Psoas muscle (tissue), 8 donors: ENCODE measurements at places on chromosomes 7 and 10.

- DNase-seq = no peak
These were observed 262.7 kb downstream of the CTNNA3 start for GRCh38 chr10:67433276-67433675.

- DNase-seq = no peak
These were observed 38.7 kb downstream of the FAM241B start for GRCh38 chr10:69668721-69669120.

DNA sequence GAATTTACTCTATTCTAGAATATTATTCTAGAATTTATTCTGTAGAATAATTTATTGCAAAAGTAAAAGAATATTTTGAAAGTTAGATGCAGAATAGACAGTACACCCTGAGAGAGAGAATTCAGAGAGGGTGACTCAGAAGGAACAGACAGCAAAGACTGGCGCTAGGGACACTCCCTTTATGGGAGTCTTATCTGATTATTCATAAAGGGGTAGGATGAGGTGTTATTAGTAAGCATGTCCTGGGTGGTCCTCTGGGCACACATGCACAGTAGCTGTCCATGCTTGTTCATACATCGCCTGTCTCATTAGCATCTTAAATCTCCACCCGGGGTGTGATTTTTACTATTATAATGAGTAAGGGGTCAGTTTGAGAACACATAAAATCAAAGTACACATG is 100.1 kb downstream of the XPNPEP1 start:
- DNase-seq = no peak

DNA sequence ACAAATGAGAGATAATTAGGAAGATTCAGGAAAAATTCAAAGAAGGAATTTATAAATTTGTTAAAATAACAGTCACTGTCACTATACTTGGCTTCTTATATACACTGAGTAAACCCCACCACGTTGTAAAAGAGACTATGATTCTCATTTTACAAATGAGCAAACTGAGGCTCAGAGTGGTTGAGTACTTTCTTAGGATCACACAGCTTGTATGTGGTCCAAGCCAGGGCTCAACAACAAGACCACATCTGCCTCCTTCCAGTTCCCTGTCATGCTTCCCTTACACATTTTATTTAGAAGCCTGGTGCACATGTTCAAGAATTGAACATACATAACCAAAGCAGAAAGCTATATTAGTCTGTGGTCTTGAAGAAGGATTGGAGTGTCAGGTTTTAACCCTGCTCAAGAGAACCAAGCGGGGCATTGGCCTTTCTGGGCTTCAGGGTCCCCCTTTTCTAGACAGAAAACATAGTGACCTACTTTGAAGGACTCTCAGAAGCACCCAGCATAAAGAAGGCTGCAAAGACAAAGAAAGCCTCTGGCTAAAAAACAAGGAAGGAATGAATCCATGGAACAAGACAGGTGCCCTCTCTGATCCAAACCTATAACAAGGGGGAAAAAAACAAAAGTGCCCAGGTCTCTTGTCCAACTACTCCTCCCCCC is 846 bp downstream of the MRLN start:
- DNase-seq = no peak

DNA sequence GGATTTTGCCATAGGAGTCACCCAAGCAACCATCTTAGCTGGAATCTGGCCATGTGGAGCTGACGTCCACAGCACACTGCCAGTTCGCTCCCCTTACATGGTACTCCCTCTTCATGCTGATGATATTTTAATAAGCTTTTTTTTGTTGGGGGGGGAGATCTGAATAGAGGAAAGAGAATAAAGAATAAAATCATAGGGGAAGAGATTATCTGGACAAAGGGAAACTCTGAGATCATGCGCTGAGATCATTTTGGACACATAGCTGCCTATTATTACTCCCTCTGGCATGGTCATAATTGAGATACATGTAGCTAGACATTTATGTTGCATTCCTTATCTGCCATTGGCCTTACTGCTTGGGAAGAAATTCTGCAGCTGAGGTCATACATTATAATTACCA is 282.7 kb downstream of the HTR7 start:
- no peak for DNase-seq

GRCh38 chr10:47195274-47195885 is 104.6 kb upstream of the GDF10 start:
- DNase-seq = no peak

- DNase-seq = no peak
These were observed 6.9 kb downstream of the RET start for GRCh38 chr10:43083764-43084163.

DNA sequence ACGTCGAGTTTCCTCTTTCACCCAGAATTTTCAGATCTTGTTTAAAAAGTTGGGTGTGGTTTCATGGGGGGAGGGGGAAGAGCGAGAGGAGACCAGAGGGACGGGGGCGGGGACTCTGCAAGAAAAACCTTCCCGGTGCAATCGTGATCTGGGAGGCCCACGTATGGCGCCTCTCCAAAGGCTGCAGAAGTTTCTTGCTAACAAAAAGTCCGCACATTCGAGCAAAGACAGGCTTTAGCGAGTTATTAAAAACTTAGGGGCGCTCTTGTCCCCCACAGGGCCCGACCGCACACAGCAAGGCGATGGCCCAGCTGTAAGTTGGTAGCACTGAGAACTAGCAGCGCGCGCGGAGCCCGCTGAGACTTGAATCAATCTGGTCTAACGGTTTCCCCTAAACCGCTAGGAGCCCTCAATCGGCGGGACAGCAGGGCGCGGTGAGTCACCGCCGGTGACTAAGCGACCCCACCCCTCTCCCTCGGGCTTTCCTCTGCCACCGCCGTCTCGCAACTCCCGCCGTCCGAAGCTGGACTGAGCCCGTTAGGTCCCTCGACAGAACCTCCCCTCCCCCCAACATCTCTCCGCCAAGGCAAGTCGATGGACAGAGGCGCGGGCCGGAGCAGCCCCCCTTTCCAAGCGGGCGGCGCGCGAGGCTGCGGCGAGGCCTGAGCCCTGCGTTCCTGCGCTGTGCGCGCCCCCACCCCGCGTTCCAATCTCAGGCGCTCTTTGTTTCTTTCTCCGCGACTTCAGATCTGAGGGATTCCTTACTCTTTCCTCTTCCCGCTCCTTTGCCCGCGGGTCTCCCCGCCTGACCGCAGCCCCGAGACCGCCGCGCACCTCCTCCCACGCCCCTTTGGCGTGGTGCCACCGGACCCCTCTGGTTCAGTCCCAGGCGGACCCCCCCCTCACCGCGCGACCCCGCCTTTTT is at the start of gene VIM:
VIM (plus strand) TSS at position 151 of the 925 bp plus-strand sequence. CDS start 1,182 bp downstream, outside the sequence.
- DNase-seq = peak; percentile 92

GRCh38 chr7:103525937-103526336 is 79.9 kb upstream of the SLC26A5 start:
- no peak for DNase-seq

DNA sequence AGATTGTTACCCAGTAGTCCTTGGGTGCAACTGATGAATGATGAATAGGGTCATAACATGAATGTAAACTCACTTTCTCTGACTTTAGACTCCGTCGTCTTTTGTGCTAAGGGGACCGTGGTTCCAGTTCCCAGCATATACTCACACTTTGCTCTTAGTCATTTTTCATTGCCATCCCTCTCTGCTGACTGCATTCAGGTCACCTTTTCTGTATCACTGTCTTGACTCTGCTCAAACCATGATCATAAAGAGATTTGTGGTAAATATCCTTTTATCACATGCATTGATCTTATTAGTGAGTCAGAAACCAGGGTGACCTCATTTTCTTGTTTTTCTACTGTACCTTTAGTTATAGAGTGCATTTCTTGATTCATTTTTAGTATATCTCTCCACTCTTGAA is 141.1 kb upstream of the AGR3 start:
- no peak for DNase-seq

GRCh38 chr10:124622158-124622557 is 122.0 kb downstream of the FAM53B start:
- DNase-seq = no peak

- peak; percentile 39 for DNase-seq
These were observed 5.4 kb upstream of the ZFYVE27 start for GRCh38 chr10:97731346-97732051.

DNA sequence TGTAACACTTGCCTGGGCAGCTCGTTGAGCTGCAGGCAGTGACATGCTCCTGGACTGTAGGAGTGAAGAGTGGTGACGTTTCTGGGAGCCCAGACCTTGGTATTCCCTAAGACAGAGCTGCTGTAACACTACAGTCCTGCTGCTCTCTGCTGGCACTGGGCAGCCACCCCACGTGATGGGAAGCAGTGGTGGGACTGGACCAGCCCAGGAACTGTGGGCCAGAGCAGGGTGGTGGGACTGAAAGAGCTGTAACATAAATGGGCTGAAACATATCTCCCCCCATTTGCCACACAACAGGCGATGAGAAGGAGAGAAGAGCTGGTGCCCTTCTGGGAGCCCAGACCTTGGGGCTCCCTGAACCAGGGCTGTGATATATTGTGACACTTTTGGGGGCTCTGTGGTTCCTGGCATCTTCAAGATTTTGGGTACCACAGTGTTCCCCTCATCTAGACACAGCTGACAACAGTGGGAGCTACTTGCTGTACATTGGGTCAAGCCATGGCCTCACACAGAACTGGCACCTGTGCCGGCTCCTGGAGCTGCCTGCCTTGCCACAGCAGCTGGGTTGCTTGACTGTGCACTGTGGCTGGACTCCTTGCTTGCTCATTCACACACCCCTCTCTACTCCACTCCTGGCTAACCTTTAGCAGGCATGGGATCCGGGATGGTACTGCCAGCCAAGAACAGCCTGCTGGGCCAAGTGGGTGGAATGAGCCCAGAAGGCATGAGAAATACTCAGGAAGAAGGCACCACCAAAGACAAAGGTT is 161.3 kb upstream of the PCDH15 start:
- no peak for DNase-seq

DNA sequence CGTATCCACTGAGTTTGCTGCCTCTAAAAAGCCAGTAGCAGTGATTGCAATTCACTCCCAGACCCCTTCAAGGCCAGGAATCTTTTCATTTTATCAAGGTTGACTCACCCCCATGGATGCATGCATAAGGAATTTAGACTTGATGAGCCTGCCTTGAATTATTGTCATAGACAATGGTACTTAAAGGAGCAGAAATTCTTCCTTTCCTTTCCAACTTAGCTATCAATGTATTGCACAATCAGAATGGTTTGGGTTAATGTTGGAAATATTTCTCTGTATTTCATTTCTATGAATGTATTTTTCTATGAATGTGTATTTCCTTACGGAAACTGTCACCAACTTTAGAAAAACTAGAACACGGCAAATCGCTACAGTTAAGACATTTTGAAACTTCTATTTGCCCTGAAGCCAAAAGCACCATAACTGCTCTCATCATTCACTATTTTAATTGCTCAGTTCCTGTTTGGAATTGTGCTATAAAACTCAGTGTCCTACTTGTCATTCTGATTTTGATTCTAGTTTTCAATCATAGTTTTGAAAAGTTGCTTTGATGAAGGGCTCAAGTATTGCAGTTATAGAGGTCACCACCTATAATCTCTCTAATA is 355.7 kb upstream of the AKR1E2 start:
- no peak for DNase-seq

GRCh38 chr7:157022681-157023588 is 12.5 kb upstream of the MNX1 start:
- DNase-seq = no peak

DNA sequence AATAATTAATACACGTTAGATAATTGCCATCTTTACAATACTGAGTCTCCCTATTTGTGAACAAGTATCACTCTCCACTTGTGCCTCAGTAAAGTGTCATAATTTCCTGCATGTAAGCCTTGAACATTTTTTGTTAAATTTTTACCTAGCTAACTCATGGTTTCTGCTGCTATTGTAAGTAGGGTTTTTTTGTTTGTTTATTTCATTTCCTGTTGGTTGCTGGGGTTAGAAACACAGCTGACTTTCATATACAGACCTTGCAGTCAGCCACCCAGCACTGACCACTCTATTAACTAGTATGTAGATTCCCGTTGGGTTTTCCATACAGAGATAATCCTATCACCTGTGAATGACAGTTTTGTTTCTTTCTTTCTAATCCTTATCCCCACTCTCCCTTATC is 133.3 kb downstream of the MPP7 start:
- no peak for DNase-seq

- DNase-seq = peak; percentile 71
These were observed 69.0 kb downstream of the TNRC18 start for GRCh38 chr7:5354460-5355232.

GRCh38 chr10:55870186-55870585 is 490.9 kb downstream of the ZWINT start:
- no peak for DNase-seq

DNA sequence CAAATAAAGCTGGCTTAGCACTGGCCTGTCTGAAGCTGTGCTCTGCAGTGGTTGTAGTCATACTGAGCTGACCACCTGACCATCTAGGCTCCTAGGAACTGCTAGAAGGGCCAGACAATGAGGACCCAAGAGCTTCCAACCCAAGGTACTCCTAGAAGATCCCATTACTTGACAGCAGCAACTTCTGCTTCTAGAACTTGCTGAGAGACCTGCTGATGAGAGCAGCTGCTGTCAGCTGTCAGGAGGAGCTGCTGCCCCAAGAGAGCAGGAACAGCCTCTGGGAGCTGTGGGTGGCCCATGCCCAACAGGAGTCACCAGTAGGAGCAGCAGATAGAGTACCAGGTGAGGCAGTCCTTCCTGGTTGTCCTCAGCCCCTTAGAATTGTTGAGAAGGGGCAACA is 70.2 kb downstream of the RBM20 start:
- no peak for DNase-seq

- no peak for DNase-seq
These were observed 62.6 kb downstream of the CUL2 start for GRCh38 chr10:35027567-35027966.

GRCh38 chr10:116146372-116147140 is 126.5 kb downstream of the GFRA1 start:
- DNase-seq = no peak

DNA sequence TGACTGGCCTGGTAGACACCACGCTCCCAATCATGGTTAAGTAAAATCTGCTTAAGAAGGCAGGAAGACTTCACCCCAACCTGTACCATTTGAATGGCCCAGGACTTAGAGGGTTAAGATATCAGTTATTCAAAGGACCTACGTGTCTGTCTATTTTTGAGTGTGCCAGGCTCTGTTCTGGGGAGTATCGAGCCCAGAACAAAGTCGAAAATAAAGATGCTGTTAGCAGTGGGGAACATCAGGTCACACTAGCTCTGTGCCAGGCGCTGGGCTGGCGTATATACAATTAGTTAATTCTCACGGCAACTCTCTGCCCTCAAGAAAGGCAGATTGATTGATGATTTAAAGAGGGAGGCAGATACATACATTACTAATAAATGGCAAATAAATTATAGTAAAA is 40.5 kb upstream of the CREB5 start:
- DNase-seq = no peak
